ENCODE measurements at places on chromosomes 7 and 10.

DNA sequence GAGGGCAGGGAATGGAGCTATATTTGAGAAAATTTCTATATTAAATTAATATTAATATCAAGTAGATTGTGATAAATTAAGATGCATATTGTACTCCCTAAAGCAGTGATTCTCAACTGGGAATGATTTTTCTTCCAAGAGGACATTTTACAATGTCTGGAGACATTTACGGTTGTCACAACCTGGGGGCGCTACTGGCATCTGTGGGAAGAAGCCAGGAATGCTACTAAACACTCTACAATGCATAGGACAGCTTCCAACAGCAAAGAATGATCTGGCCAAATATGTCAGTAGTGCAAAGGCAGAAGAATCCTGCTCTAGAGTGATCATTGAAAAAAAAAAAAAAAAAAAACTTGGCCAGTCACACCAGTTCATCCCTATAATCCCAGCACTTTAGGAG, 100.0 kb downstream of the LSM5 start:
- DNase-seq = no peak

DNA sequence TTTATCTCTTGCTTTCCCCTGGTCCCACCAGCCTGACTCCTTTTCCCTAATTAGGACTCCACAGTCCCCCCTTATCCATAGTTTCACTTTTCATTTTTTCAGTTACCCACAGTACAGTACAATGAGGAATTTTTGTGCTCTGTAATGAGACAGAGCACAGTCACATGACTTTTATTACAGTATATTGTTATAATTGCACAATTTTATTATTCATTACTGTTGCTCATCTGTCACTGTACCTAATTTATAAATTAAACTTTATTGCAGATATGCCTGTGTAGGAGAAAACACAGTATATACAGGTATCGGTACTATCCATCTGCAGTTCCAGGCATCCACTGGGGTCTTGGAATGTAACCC, 125.4 kb downstream of the KCNMA1 start:
- DNase-seq = no peak

DNA sequence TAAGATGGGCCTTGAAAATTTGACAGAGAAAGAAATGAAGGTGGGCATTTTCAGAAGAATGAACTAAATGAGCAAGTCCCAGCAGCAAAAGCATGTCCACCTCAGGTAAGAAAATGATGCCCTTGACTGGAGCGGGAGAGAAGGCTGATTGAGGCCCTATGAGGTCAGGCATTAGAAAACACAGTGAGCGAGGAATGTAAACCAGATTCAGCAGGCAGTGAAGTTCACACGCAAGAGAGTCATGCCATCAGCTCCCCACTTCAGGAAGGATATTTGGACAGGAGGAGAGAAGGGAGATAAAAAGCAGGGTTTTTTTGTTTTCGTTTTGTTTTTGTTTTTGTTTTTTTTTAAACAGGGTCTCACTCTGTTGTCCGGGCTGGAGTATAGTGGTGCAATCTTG, 166.4 kb downstream of the PPP1R17 start:
- DNase-seq = no peak

DNA sequence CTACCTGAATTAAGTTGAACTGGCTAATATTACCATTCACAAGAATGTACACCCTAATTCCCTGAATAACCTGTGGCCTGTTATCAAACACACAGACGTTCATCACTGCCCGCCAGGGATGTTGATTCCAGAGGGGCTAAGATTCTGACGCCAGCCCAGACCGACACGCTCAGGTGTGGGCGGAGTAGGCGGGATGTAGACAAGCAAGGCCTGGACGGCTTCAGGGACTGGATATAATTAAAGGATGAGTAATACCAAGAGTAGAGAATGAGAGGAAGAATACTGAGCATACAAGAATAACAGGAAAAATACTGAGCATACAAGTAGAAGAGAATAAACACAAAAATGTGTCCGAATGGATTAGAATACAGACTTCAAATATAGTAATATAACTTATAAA, 29.0 kb downstream of the CUBN start:
- DNase-seq = no peak

DNA sequence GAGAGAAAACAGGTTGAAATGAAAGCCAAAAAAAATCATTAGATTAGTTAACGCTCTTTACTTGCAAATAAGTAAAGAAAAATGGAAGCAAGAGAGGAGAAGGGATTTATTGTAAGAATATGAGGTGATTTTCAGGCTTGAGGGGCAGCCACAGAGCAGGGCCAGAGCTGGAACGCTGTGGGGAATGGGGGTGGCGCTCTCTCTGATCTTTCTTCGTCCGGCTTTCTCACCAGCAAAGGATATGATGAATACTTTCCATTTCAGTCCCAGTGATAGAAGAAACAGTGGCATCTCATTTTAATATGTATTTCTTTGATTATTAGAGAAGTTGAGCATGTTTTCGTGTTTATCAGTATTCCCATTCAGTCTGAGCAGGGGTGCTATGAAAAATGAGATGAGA, 112.2 kb downstream of the SKIDA1 start:
- no peak for DNase-seq
